ENCODE measurements at places on chromosomes 6 and 20.

GRCh38 chr6:157792671-157793070 lies 30.4 kb upstream of the SNX9 start:
- DNase-seq, result no peak

DNA sequence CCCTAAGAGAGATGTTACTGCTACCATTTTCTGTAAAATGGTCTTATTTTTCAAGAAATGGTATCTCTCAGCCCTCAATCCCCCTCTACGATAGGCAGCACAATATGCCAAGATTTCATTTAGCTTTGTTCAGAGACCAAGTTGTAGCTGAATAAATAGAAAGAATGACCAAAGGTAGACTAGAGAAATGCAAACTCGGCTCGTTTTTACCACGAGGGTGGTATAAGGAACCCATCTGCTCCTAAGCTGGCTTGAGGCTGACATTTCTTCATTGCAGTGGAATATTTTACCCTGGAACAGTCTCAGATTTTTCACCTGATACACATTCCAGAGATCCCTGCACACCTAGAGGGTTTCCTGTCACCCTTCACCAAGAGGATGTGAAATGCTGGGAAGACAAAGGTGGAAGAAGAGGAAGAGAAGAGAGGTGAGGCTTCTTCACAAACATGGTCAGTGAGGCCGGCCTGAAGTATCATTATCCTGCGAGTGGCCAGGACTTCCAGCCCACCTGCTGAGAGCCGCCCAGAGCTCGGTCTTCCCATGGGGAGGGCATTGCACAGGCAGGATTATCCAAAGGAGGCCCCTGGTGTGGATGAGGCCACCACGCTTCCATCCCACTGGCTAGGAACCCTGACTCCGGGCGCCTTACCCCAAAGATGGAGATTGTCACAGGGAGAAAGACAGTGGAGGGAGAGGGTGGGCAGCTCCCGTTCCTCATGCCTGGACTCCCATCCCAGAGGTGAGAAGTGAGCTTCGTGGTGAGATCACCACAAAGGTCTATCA lies 57.1 kb upstream of the AFDN start:
- no peak for DNase-seq

DNA sequence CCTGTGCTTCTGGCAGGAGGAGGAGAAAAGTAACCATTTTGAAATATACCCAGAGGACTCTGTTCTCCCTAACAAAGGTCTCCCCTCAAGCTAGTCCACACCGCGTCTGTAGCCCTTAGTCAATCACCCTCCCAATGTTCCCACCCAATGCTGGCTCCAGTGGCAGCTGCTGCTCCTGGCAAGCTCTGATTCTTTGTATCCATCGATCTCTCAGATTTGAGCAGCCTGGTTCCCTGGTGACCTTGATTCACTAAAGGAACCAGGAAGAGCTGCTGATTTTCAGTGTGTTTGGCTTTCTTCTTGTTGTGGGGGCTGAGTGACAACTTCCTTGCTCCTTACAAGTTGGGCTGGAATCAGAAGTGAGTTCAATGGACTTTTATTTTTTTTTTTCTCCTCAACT lies 68.5 kb downstream of the FOXC1 start:
- DNase-seq, result no peak

DNA sequence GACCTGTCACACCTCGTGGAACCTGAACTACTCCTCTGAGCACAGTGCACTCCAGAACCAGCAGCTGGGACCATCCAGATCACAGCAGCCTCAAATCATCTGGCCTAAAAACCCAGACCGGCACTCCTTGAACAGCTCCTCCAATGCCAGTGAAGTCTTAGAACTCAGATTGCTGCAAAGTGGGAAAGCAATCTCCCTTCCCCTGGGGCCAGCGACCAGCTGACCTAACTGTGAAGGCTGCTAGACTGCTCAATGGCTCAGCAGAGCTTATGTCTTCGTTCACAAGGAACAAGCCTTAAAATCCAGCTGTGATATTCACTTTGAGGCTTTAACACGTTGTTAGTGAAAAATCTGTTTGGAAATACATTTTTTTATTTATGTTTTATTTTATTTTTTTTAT lies 243.2 kb downstream of the ANKRD60 start:
- DNase-seq, result no peak

- DNase-seq, result no peak
Measured at GRCh38 chr6:56831334-56831733, 123.6 kb upstream of the BEND6 start.

DNA sequence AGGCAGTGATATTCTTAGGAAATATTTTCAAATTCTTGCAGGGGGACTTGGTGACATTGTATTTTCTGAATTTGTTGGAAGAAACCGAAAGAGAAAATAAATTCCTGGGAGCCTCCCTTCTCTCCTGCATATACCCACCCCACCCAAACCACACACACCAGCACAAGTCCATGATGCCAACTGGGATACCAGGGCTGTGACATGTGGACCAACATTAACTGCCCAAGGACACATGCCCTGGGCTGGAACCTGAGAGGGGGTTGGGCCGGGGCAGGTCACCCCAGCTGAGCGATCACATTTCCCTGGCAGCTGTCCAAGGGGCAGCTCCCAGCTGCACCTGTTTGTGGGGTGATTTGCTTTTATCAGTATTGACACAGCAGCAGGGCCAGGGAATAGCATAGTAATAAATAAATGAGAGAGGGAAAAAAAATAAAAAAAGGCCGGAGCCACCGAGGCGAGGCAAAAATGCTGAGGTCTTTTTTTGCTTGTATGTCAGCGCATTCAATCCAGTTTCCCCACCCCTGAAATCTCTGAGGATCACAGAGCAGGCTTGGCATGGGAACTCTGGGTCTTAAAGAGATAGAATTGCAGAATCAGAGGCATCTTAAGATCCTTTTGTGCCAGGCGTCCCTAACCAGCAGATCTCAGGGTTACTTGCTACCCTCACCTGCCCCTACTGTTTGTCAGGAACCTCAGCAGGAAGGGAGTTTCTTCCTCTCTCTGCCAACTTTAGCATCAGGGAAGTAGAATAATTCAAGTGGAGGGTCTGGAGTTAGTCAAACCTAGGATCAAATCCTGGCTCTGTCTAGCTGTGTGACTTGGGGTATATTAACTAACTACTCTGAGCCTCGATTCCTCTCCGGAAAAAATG lies 66.5 kb upstream of the PIM1 start:
- no peak for DNase-seq

DNA sequence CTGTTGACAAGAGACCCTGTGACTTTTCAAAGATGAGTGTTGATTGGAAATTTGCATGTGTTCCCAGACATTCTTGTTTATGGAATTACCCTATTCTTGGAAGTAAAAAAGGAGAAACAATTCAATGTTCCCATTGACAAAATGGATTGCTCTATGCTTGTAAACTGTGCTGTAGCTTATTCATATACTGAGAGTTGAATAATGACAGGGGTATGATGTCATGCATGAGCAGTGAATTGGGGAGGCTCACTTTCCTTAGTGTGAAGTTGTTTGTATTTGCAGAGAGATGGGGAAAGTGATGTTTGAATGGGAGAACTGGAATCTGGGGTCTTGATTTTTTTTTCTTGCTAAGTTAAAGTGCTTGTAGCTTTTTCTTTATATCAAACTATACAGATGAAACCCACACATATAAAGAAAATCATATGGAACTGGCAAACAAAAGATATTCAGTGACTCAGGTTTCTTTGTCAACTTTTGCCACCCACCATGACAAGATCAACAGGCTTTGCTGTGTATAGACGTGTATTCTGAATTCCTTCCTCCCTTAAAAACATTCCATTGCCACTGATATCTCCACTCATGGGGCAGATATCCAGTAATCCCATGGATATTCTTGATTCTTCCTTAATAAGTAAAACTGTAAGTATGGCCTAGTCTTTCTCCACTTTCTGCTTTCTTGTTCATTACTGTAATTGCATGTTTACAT lies 97.8 kb upstream of the JAG1 start:
- no peak for DNase-seq

DNA sequence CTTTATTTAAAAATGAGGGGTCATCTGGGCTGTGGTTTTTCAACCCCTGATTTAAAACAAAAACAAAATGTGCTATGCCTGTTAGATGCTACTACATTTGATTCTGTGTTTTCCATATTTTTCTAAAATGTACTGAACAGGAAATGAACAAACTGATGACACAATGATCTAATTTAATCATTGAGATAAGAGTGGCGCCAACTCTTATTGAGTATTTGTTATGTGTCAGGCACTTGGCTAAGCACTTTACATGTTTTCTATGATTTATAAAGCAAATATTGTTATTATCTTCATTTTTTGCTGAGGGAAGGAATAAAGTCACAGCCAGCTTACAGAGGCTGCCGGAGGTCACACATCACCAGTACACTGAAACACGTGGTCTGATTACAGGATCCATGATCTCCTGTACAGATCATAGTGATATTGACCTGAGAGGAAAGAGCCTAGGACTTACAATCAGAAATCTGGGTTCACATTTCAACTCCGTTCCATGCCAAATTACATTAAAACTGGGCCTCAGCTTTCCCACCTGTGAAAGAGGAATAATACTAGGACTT lies 166.7 kb downstream of the ESR1 start:
- no peak for DNase-seq

GRCh38 chr20:21361266-21361665 lies 36.1 kb downstream of the NKX2-4 start:
- no peak for DNase-seq

- no peak for DNase-seq
Measured at GRCh38 chr6:129235167-129236000, 352.4 kb downstream of the LAMA2 start.

All from stimulated activated CD4-positive, alpha-beta T cell treated with anti-CD3 and anti-CD28 coated beads, Interleukin-4, amount 100 ng/mL, for 24 hours (primary cell).